ENCODE measurements at places on chromosomes 12 and 14. TPM values are rescaled to one million over a fixed set of nuclear protein-coding genes. Genes with fewer than 3 reads are reported as not detected.

Gene TAS2R7
- not detected for total RNA-seq

DNA sequence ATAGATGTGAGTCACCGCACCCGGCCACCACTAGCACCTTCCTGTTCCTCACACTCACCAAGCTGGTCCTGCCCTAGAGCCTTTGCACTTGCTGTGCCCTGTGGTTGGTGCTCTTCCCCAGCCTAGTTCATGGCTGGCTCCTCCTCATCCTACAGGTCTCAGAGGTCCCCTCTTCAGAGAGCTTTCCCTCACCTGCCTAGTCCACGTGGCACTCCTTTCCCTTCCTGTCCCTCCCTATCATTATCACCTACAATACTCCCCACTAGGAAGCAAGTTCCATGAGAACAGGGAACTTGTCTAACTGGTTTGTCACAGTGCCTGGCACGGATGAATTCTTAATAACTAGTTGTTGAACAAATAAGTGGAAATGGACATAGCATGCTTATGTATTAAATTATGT, 24.0 kb upstream of the TMED10 start:
- no peaks in the 10 kb centered on the region for H3K27me3 ChIP-seq
- DNase-seq = no peak
- no peaks in the 10 kb centered on the region for H3K4me1 ChIP-seq
- H3K4me3 ChIP-seq = no peak overlapping the region

- no peaks in the 10 kb centered on the region for H3K36me3 ChIP-seq
- peak overlapping the region; percentile 82 for H3K27ac ChIP-seq
- DNase-seq = no peak
- no peaks in the 10 kb centered on the region for H3K27me3 ChIP-seq
Observed at GRCh38 chr12:56521209-56521589, 421 bp upstream of the RBMS2 start.

- peaks cover 3% of the 10 kb centered on the region for H3K36me3 ChIP-seq
- no peaks in the 10 kb centered on the region for H3K27me3 ChIP-seq
- peaks cover 65% of the 10 kb centered on the region for H3K4me1 ChIP-seq
- DNase-seq = no peak
- H3K27ac ChIP-seq = peak overlapping the region; percentile 94
- peak overlapping the region; percentile 91 for H3K4me3 ChIP-seq
Observed at GRCh38 chr12:12613344-12613743, 1.7 kb downstream of the CREBL2 start.

DNA sequence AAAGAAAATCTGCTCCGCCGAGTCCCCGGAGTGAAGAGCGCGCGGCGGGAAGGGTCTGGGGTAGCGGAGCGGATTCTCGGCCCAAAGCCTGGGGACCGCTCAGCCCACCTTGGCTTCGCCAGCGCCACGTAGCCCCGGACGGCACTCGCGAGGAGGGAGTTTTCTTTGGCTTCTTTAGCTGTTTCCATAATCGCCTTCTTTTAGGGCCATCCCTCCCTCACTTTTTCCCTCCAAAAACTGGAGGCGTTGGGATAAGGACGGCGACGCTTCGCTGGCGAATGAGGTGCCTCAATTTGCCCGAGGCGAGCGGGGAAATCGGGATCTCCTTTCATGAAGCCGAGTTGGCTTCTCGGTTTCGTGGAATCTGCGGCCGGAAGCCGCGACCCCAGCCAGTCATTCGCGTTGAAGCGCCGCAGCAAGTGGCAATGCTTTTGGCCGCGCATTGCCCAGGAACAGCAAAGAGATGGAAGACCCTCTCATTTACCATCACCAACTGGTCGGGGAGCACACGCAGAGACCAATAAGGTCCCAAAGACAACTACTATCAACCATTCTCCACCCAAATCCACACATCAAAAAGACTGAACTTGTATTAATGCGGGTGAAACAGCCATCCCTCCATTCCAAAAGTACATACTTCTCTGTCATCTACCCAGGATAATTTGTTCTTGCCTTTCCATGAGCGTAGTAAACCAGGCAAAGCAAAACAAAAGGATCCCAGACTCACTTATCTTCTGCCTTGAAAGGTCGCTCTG, 8.4 kb upstream of the SIX1 start:
- H3K36me3 ChIP-seq = peaks cover 19% of the 10 kb centered on the region
- H3K4me3 ChIP-seq = peak overlapping the region; percentile 78
- H3K4me1 ChIP-seq = peaks cover 49% of the 10 kb centered on the region
- H3K27ac ChIP-seq = no peak overlapping the region

- DNase-seq = no peak
- no peaks in the 10 kb centered on the region for H3K27me3 ChIP-seq
Observed at GRCh38 chr14:99535448-99535847, 54.2 kb downstream of the CCNK start.

- no peak overlapping the region for H3K4me3 ChIP-seq
- no peaks in the 10 kb centered on the region for H3K36me3 ChIP-seq
- no peaks in the 10 kb centered on the region for H3K27me3 ChIP-seq
Observed at GRCh38 chr14:59197695-59198262, 9.3 kb downstream of the DAAM1 start.

All from naive thymus-derived CD8-positive, alpha-beta T cell (primary cell).